ENCODE measurements at places on chromosomes 11 and 22.

DNA sequence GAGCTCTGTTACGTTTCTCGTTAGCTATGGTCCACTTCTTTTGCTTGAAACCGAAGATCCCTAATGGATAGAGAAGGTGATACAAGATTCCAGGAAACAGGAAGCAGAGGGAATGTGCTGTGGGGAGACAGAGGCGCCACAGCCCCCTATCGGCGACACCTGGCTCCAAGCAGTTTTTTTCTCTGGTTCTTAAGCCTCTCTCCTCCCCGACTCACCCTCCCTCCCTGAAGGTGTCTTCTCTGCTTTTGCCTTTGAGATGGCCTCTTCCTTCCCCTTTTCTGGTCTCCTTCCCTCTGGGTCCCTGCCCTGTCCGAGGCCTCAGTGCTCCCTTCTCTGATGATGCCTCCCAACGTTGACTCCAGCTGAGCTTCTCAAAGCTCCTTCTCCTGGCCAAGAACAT, 14.2 kb upstream of the APOBEC3A start:
- DNase-seq, result no peak

- DNase-seq, result no peak
Observed at GRCh38 chr11:120208777-120209176, 2.1 kb upstream of the OAF start.

GRCh38 chr11:95461858-95462257, 230.9 kb upstream of the SESN3 start:
- no peak for DNase-seq

DNA sequence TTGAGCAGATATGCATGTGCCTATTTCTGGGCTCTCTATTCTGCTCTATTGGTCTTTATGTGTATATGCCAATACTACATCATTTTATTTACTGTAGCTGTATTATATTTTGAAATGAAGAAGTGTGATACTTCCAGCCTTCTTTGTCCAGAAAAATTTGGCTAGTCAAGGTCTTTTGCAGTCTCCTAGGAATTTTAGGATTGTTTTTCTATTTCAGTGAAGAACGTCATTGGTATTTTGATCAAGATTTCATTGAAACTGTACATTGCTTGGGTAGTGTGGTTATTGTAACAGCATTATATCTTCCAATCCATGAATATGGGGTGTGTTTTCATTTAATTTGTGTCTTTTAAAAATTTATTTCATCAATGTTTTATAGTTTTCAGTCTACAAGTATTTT, 400.3 kb downstream of the AASDHPPT start:
- DNase-seq, result no peak

DNA sequence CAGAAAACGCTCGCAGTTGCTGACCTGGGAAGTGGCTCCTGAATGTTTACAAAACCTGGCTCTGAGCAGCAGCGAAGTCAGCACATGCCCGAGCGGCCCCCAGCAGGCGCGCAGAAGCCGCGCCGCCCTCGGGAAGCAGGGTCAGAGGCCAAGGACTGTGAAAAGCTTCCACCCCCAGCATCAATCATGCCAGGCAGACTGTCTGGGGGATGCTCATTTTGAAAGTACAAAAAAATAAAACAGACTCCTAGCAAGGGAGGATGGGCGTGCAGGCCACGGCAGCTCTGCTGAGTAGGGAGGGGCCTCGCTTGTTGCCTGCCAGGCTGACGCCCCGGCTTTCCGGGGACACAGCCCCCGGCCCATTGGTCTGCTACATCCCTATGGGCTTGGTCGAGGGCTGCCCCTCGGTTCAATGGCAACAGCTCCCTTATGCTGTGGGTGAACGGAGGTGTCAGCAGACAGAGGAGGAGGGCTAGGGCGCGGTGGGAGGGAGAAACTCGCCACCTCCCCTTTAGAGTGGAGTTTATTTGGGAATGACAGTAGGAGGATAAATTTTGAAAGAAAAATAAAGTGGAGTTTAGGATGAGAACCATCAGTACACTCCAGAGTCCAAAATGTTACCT, 37.7 kb upstream of the GNB1L start:
- DNase-seq, result no peak

- no peak for DNase-seq
Observed at GRCh38 chr22:24039046-24039445, 27.9 kb downstream of the CABIN1 start.

GRCh38 chr11:97905101-97905500, 1115.6 kb upstream of the CNTN5 start:
- DNase-seq, result no peak

- DNase-seq, result no peak
Observed at GRCh38 chr11:123221584-123221983, 26.5 kb upstream of the CLMP start.

DNA sequence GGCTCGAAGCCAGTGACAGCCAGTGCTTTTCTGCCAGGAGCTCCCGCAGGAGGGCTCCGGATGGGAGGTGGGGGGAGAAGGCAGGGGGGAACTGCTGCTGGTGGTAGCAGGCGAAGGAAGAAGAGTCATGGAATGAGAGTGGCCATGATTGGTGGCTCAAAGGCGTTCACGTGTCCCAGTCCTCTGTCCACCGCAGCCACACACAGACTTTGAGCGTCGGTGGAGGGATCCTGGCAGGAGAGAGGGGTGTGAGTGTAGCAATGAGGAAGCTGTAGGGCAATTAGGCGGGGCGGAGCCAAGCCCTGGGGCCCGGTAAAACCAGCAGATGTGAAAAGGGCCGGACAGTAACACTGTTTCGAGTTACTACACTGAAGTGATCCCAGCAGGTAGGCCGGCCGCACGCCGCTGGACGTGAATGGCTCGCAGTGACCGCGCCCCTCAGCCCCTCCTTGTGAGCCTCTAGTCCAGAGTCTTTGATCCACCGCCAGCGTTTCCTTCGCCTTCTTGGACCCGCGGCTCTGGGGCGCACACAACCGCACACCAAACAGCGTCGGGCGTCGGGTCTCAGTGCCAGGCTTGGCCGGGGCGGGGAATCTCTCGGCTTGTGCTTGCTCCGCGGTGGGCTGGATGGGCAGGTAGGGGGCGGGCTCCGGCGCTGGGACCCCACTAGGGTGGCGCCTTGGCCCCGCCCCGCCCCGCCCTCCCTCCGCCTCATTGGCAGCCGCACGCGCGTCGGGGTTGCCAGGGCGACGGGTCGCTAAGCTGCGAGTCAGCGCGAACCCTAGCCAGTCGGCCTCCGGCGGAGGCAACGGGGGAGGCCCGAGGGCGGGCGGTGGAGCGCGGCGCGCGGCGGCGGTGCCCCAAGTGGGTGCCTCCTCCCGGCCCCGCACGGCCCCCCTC, at the start of gene LRRC10B:
Gene LRRC10B (plus strand): TSS at position 788 of the 900 bp plus-strand sequence. CDS start 250 bp downstream, outside the sequence.
- no peak for DNase-seq

GRCh38 chr11:17462940-17463339, 13.7 kb downstream of the ABCC8 start:
- no peak for DNase-seq

GRCh38 chr11:40125054-40125453, 1334.4 kb downstream of the LRRC4C start:
- no peak for DNase-seq

DNA sequence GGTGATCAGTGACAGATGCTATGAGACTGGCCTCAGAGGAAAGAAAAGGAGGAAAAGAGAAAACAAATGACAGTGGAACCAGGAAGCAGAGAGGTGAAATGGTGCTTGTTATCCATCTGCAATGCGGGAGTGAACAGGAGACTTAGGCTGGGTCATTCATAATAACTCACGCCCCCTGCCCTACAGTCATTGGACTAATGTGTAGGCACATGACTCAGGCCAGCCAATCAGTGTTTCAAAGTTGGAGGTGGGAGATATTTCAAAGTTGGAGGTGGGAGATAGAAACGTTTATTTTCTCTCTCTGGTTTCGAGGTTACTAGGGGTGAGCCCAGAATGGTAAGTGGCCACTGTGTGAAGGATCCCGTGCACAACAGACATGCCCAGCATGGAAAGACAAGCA, 30.3 kb downstream of the SLC22A6 start:
- DNase-seq, result no peak

DNA sequence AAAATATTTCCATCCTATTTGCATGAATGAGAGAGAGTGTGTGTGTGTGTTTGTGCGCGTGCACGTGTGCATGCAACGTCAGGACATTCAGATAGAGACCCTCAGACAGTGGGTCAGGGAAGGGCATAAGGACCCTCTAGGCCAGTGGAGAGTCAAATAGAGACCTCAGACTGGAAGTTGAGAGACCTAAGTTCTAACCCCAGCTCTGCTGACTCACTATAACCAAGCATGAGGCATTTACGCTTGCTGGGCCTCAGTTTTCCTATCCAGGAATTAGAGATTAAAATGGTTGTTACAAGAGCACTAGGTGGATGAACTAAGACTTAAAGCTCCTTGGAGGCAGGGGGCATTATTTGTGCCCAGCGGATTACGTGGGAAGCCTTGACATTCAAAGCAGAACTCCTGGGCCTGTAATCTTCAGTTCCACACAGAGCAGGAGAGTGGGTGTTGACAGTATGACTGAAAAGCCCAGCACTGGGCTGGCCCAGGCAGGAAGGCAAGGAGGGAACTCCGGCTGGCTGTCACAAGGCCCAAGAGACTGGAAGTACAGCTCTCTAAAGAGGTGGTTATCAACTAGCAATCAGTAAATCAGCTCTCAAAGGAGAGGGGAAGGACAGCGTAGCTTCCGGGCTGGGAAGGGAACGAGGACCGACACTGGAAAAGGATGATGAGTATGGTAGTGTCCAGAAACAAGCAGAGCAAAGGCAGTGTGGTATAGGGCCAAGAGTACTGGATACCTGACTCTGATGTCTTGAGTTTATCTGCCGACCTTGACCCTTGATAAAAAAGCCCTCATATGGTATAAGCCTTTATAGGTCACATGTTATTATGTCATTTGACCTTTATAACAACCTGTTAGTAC, 9.2 kb downstream of the RHOG start:
- no peak for DNase-seq

DNA sequence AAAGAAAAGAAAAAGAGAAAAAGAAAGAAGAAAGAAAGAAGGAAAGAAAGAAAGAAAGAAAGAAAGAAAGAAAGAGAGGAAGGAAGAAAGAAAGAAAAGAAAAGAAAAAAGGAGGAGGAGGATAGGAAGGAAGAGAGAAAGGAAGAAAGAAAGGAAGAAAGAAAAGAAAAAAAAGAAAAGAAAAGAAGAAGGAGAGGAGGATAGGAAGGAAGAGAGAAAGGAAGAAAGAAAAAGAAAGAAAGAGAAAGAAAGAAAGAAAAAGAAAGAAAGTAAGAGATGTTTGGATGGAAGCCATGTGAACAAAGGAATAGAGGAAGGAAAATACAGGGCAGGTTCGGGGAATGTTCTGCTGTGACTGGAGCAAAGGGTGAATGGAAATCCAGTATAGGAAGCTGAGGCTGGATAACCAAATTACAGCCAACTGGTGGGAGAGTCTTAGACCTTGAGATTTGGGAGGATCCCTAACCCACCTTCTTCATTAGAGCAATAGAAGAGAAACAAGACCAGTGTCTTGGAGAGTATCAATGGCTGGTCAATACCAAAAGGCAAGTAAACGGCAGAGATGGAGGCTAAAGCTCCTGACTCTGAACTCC, 94.9 kb downstream of the RASSF10 start:
- no peak for DNase-seq

DNA sequence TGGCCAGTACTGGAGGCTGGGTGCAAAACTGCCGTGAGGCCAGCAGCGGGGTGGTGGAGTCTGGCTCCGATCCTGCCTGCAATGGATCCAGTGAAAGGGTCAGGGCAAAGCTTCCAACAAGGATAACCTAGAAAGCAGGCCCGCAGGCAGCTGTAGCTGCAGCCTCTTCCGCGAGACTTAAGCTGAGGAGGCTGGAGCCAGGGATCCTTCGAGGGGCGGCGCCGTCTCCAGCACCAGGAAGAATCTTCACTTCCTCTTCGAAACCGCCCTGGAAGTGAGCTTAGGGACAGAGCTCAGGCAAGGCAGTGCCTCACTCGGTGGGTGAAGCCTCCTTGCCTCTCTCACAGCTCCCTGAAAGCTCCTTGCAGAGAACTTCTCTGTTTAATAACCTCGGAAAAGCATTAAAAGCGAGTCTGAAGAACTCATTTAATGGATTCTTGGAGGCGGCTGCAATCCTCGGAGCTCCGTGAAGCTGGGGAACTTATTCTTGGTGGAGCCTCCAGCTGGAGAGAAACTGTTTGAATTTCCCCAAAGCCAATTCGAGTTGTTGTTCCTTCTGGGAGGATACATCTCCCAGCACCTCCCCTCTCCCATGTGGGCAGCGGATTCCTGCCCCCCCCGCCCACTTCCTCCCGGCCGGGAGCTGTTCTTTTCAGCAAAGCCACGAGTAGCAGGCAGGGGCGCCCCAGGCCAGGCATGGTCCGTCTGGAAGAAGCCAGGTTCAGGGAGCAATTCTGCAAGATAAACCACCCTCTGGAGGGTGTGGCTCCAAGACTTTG, 169.9 kb downstream of the CTTN start:
- DNase-seq, result no peak

- DNase-seq, result no peak
Observed at GRCh38 chr11:92141159-92141558, 83.5 kb upstream of the FAT3 start.

DNA sequence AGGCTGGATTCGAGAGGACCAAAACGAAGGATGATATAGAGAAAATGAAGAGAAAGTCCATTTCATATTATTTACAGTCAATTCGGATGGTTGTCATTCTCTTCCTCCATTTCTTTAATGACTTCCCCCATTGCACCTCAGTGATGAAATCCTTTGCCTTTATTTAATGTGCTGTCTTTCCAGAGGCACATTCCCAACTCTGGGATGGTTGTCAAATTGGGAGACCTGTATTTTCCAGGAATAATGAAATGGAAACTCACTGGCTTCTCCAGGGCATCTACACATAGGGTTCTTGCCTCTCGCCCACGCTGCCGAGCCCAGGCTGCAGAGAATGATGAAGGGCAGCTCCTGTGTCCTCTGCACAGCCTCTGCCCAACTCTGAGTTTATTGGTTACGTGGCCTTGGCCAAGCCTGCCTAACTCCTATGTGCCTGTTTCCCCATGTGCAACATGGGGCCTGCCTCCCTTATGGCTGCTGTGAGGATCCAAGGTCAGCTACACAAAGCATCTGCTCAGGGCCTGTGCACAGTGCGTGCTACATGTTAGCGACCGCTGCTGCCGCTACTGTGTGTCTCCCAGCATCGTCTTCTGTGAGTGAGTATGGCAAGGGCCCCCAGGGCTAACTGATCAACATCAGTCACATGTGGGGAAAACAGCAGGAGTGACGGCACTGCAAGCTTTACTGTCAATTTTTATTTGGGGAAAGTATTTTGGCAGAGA, 81.5 kb upstream of the BID start:
- DNase-seq, result no peak

- peak; percentile 38 for DNase-seq
Observed at GRCh38 chr11:33065445-33066178, 26.2 kb downstream of the TCP11L1 start.

GRCh38 chr11:128291835-128292234, 295.5 kb downstream of the ETS1 start:
- DNase-seq, result peak; percentile 60

DNA sequence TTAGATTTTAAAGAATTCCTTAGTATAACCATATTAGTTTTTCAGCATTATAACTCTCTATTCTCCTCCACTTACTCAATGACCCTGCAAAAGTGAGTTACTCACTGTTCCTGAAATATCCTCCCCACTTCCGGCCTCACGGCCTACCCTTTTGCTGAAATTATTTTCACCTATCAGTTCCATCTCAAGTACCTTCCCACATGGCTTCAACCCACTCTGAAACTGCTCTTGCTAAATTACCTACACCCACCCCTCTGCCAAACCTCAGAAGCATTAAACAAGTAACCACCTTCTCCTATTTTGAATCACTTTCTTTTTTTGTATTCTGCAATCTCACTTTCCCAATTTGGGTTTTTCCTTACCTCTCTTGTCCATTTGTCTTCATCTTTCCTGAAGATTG, 37.7 kb downstream of the OR5P2 start:
- no peak for DNase-seq

All from activated CD8-positive, alpha-beta memory T cell treated with anti-CD3 and anti-CD28 coated beads for 4 hours (primary cell).